ENCODE measurements at places on chromosomes 6 and 20.

DNA sequence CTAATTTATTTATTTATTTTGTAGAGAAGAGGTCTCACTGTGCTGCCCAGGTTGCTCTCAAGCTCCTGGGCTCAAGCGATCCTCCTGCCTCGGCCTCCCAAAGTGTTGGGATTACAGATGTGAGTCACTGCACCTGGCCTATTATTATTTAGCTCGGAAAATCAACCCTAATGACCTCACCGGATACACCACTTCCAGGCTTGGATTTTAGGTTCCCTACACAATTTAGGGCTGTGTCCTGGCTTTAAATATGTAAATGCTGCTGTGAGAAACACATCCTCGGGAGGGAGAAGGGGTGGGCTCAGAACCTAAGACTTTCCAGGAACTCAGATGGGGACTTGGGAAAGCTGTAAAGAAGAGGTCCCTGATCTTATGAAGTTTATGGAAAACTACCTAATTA, 51.0 kb upstream of the SLC32A1 start:
- DNase-seq = no peak

DNA sequence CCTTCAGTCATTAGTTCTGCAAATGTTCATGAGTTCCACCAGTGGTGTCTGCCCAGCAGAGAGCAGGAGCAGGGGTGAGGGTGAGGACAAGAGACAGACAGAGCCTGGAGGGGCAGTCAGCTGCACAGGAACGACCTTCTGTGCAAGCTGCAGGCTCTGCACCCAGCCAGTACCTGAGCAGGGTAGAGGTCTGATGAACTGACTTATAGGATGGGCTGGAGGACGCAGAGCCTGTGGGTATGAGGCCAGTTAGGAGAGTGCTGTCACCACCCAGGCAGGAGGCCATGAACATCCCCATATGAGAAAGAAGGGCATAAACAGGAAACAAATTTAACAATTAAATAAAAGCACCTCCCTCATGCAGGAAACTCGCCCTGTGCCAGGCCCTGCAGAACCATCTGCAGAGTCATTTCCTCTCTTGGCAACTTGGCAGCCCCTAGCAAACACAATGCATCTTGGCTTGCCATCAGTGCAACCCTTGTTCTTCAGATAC, 17.9 kb downstream of the C6orf15 start:
- DNase-seq = no peak

GRCh38 chr6:149111556-149112115, 205.9 kb upstream of the TAB2 start:
- no peak for DNase-seq

DNA sequence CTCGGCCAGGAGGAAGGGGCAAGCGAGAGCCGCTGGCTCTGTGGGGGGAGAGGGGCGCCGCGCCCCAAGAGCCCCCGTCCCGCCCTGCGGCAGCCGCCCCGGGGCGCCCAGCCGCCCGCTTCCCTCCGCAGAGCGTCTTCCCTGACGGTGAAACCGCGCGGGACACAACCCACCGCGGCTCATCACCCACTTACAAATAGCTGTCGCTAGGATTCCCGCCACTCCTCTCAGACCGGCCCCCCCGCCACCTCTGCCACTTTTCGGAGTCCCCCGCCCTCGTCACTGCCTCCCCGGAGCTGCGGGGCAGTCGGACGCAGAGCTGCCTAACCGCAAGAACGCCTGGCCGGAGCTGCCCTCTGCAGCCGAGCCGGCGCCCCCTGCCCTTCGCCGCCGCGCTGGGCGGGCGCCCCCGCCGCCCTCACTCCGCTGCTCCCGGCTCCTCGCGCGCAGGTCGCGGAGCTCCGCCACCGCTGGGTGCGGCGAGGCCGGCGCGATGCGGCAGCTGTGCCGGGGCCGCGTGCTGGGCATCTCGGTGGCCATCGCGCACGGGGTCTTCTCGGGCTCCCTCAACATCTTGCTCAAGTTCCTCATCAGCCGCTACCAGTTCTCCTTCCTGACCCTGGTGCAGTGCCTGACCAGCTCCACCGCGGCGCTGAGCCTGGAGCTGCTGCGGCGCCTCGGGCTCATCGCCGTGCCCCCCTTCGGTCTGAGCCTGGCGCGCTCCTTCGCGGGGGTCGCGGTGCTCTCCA, at the start of gene SLC35D3:
TSS of gene SLC35D3 (plus strand) at position 366 of the 749 bp plus-strand sequence. CDS start at position 494, 128 bp downstream.
- DNase-seq = no peak

GRCh38 chr20:57608516-57608915, 11.7 kb downstream of the ZBP1 start:
- no peak for DNase-seq

GRCh38 chr6:67768972-67769371, 866.1 kb upstream of the ADGRB3 start:
- DNase-seq = no peak

DNA sequence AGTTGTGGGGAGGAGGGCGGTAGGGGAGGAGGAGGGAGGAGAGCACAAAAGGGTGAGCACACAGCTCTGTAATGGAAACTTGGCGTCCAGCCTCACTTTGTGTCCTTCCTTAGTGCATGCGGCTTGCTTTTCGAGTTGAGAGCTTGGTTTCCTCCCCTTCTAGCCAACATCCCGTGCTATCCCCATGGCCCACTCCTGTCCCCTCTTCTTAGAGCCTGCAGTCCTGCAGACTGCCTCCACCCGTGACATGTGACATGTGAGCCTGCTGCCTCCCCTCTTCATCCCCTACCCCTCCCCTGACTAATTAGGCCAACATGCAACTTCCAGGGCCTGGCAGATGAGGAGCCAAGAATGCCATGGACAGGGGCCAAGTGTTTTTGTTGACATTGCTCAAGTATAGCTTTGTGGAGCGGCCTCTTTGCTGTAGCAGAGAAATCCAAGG, 63.2 kb downstream of the SLC24A3 start:
- no peak for DNase-seq

- no peak for DNase-seq
These were observed 49.3 kb downstream of the ARFGEF2 start for GRCh38 chr20:48970681-48971365.

DNA sequence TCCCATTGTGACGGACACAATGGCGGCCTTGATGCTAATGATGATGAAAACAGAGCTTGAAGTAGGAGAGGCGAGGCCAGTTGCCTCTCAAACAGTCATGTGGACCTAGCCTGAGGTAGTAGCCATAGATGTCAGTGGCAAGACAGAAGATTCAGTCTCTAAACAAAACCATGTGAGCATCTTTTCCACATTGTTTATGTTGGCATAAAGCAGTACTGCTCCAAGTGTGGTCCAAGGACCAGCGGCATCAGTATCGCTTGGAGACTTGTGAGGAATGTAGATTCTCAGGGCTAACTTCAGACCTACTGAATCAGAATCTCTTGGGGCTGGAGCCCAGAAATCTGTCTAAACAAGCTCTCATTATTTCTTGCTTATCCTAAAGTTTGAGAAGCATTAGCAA, 312.8 kb upstream of the JAG1 start:
- peak; percentile 88 for DNase-seq

GRCh38 chr6:147106759-147107401, 97.3 kb upstream of the STXBP5 start:
- DNase-seq = no peak

All from brain pericyte (primary cell).